ENCODE measurements at places on chromosomes 4 and X.

GRCh38 chr4:40630335-40631021 is 814 bp upstream of the RBM47 start:
- peak; percentile 69 for DNase-seq

DNA sequence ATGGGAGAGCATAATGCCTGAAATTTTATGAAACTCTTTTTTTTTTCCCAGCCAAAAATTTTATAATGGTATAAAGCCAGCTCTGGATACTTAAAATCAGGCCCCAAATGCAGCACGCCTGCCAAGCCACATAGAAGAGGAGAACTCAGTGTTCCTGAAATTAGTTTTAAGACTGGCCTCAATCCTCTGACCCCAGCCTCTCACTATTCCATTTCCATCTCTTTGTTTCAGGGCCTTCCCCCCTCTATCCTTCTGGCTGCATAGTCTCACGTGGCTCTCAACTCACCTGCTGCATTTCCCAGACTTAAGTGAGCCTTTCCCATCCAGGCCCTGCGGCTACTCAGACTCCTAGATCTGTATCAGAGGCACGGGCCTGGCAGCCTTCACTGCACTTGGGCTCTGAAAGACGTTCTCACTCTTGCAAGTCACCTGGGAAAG is 5.2 kb upstream of the CBR4 start:
- no peak for DNase-seq

GRCh38 chr4:153266988-153267387 is 62.7 kb downstream of the TRIM2 start:
- DNase-seq = no peak

DNA sequence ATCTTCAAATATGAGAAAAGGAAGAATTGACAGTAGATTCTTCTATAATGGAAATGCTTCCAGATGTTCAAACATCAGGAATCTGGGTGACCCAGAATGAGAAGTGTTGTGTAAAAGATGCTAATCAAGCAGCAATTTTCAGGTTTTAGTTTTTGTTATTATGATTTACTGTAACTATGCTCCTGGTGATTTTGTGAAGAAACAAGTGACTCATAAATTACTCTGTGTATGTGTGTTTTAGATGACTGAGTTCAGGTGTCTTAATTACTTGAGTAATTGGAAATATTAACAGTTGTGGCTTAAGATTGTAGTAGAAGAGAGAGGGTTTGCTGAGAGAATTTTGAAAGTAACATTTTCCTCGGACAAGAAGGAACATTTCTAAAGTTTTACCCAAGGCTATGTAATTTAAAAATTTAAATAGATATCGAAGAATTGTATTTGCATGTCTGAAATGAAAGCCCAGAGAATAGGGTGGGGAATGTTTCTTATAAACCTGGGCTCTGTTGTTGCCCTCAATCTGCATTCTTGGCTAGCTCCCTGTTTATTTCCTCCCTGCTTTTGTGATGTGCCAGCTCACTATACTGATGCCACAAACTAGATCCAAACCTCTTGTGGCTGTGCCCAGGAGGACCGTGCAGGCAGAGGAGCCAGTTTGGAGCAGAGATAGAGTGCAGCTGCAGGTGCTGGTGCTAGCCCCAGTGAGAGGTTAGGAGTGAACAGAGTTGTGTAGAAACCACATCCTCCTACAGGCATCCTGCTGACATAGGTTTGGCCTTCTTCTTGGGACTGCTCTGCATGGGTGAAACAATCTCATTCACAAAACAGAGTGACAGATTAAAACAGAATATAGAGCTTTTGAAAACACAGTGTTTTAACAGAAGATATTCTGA is 25.4 kb upstream of the TNIP3 start:
- DNase-seq = no peak

- DNase-seq = no peak
These were observed 7.7 kb upstream of the PGAM4 start for GRCh38 chrX:77977095-77977494.

DNA sequence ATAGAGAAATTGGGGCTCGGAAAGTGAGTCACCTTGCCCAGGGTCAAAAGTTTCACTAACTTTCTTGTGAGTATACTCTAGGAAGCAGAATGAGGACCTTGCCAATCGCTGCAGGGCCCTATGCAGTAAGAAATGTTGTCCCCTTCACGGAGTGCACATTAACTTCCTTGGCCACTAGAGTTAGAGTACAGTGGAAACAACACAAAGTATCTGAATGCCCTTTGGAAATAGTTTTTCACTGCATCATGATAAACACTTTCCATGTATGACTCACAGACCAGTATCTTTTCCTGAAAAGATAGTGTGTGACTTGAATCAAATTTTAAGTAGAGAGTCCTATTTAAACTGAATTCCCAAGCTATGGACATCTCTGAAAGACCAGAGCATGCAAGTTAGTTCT is 45.5 kb upstream of the STK26 start:
- no peak for DNase-seq

Data from hepatocyte (in vitro differentiated cells).